ENCODE measurements at places on chromosomes 6 and 20. TPM values are rescaled to one million over a fixed set of nuclear protein-coding genes. Genes with fewer than 3 reads are reported as not detected.

GRCh38 chr20:57781901-57782300 lies 72.1 kb upstream of the PMEPA1 start:
- DNase-seq: no peak

GRCh38 chr6:137011406-137011805 lies 33.4 kb downstream of the IL20RA start:
- DNase-seq: no peak

DNA sequence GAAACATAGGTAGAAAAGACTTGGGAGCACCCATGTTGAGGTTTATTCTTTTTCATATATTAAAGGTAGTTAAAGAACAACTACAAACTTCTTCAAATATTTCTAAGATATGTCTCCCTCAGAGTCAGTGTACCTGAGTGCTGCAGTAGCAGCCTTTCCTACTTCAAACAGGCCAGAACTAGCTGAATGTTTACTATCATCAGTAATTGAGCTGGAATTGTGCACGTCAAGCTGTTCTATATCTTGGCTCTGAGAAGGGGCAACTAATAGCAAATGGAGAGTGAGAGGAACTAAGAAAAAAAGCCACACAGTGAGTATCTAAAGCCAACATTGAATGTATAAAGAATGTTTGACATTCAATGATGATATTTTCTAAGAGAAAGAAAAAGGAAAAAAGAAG lies 21.7 kb downstream of the MTCL3 start:
- no peak for DNase-seq

DNA sequence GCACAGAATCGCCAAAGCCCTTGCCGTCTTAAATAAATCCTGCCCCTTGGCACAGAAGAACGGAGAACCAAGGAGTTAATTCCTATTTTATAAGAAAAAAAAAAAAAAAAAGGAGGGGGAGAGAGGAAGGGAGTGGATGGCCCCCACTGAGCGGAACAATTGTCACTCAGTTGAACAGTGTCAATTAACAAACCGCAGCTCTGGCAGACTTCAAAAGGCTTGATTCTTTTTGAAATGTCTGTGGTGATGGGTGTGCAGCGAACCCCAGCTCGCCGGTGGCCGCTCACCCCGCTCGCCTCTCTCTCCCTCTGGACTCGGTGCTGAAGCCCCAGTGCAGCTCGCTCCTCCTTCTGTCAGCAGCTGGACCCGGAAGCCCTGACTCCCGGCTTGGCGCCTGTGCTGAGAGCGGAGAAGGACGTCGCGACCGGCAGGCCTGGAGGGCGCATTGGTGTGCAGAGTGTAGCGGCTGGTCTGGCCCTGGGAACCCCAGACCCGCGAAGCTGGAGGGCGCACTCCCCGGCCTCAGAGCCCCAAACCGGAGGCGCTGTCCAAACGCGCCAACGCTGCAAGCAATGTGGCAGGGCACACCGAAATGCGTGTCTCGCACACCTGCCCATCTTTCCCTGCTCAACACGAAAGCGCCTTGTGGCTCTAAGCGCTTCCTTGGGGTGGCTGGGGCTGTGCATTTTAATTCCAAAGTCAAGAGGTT lies 3.4 kb downstream of the LINC00237 start:
- DNase-seq: no peak

DNA sequence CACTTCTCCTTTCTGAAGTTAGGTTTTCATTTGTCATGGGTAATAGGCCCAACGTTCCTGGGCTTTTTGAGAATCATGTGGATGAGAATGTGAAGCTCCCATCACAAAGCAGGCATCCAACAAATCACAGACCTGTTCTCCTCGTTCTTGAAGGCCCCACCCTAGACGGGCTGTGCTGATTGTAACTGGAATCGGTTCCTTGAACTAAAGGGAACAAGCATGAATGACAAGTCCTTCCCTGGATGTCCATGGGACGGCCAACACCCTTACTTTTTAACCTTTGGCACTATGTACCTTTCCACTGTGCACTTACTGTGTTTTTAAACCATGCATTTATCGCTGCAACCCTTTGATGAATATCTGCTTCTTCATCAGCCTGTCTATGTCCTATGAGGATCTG lies 438.2 kb downstream of the CD83 start:
- DNase-seq: no peak

DNA sequence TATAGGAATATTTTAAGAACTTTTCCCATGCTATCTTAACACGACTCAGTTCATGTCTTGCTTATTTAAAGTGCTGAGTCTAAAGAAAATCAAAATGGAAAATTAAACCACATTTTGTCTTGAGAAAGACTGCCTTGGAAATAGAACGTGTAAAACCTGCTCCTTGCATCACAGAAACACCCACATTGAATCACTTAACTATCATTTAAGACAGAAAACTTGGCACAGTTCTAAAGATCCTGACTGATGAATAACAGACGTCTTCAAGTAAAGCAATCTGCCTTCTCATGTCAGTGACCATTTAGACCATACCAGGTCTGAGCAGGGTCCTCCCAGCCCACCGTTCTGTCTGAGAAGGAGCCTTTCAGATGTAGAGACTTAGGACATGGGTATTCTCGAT lies 7.4 kb downstream of the PERP start:
- no peak for DNase-seq

The THEMIS gene
- not detected for polyA plus RNA-seq

The BPIFB1 gene
- not detected for polyA plus RNA-seq

- DNase-seq: no peak
Observed at GRCh38 chr6:107103082-107103481, 12.2 kb downstream of the BEND3 start.

The RIPPLY2 gene
- polyA plus RNA-seq: not detected

The RHAG gene
- polyA plus RNA-seq: 0.71 TPM

The PACRG gene
- polyA plus RNA-seq: 18.3 TPM

The HLA-DMB gene
- polyA plus RNA-seq: 74.8 TPM

DNA sequence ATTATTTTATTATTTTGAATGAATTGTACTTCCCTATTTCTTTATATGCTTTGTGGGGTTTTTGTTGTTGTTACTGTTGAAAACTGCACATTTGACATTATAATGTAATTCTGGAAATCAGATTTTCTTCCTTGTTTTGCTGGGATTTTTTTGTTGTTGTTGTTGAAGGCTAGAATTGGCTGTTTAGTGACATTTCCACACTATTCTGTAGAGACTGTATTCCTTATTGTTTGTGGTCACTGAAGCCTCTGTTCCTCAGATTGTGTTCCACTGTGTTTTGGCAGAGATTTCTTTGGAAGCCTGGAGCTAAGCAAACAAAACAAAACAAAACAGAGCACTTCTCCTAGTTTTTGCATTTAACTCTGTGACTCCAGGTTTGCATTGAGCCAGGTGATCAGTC lies 52.9 kb downstream of the CDYL start:
- no peak for DNase-seq

DNA sequence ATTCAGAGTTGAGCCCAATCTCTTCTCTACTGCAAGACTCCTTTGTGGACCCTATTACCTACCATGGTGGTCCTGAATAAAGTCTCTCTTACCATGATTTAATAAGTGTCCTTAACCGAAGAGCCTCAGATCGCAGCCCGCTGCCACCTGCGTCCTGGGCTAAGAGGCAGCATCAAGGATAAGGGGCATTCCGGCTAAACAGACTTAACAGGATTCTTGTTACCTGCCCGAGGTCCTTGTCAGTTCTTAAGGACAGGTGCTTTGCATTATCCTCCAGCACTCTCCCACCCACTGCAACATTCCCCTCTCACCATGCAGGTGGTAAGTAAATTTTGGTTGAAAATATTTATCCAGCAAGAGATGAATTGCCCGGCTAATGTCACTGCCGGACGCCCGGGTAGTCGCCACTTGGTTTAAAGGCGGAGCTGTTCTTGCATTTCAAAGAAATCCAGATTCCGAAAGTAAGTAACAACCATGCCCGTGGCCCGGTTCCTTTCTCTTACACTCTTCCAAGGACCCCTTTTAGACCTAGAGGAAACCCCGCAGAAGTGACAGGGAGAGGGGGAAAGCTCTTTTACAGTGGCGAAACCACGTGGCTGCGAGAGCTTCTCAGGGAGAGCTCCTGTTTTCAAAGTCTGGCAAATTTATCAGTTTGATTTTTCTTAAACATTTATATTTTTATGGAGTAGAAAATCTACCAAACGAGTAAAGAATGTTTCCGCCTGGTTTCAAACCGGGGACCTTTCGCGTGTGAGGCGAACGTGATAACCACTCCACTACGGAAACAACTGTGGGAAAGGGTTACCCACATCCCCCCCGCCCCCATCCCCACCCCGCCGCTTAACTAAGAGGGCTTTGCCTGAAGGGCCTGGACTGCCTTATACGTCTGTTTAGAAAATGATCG lies 41.9 kb upstream of the PRSS16 start:
- no peak for DNase-seq

DNA sequence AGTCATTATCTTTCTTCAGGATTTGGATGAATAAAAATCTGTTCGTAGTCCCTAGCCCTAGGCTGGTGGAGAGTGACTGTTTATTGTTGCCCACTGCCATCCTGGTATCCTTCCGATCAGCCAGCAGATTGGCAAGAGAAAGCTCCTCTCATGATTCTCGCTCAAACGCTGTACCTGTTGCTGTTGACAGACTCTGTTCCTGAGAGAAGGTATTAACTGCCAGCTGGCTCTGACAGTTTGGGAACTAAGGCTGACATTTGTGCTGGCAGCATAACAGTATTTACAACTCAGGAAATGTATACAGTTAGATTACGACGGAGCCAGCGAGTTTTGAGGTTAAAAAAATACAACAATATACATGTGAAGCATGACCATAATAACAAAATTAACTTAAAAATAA lies 674.5 kb downstream of the PRKN start:
- DNase-seq: no peak

The GSTA2 gene
- 0.36 TPM for polyA plus RNA-seq

The TPD52L2 gene
- polyA plus RNA-seq: 102 TPM

The KHDRBS2 gene
- 2.0 TPM for polyA plus RNA-seq

The TMEM244 gene
- polyA plus RNA-seq: not detected

DNA sequence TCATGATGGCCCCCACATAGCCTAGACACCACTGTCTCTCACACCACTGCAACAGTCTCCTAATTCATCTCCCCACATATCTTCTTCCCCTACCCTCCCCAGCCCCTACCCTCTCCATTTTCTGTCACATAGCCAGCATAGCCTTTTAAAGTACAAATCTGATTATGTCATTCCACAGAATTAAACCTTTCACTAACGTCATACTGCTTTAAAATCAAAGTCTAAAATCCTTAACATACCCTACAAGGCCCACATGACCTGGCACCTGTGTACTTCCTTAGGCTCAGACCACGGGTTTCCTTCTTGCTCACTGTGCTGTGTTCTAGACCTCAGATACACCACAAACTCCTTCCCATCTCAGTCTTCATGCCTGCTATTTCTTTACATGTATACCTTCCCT lies 5.9 kb downstream of the OSTM1 start:
- DNase-seq: no peak

The IL17A gene
- polyA plus RNA-seq: not detected

GRCh38 chr20:59806578-59806975 lies 126.9 kb downstream of the SYCP2 start:
- DNase-seq: no peak

DNA sequence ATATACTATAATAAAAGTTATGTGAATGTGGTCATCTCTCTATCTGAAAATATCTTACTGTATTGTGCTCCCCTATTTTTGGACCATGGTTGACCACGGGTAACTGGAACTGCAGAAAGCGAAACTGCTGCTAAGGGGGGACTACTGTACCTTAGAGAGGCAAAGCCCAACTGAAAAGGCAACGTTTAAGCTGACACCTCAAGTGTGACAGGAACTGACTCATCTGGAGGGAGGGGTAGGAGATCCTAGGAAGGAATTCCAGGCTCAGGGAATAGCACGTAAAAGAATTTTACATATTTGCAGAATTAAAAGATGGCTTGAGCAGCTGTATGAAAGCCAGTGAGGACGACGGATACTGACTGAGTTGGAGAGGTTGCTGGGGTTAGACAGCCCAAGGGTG lies 34.8 kb downstream of the ELOVL2 start:
- no peak for DNase-seq

The PNLDC1 gene
- 0.13 TPM for polyA plus RNA-seq

DNA sequence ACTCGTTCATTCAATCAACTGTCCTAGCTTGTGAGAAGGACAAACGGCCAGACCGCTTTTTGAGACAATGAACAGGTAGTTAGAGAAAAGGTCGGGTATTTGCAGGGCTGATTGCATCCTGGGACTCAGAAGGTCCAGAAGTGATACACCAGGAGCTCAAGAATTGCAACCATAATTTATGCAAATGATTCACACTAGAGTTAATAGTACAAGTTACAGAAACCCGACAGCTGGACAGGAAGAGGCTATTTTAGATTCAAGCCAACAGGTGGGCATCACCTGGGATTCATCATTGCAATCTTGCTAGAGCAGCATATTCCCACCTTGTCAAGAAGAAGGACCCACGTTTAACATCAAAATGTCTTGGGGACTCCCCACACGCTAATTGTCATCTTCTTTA lies 83.5 kb downstream of the TNFAIP3 start:
- no peak for DNase-seq
